Stimulated activated CD8-positive, alpha-beta memory T cell treated with anti-CD3 and anti-CD28 coated beads, Interleukin-12 subunit alpha, Interleukin-12 subunit beta, amount 100 ng/mL, for 4 hours (primary cell): ENCODE measurements at places on chromosomes 1 and 21.

GRCh38 chr1:156489166-156489934 lies 11.2 kb downstream of the MEF2D start:
- DNase-seq = peak; percentile 47

GRCh38 chr1:246544001-246544400 lies 22.1 kb downstream of the TFB2M start:
- DNase-seq = no peak

- no peak for DNase-seq
Measured at GRCh38 chr1:78058670-78059069, 12.9 kb downstream of the GIPC2 start.

GRCh38 chr1:183490932-183491331 lies 18.6 kb downstream of the SMG7 start:
- DNase-seq = no peak

DNA sequence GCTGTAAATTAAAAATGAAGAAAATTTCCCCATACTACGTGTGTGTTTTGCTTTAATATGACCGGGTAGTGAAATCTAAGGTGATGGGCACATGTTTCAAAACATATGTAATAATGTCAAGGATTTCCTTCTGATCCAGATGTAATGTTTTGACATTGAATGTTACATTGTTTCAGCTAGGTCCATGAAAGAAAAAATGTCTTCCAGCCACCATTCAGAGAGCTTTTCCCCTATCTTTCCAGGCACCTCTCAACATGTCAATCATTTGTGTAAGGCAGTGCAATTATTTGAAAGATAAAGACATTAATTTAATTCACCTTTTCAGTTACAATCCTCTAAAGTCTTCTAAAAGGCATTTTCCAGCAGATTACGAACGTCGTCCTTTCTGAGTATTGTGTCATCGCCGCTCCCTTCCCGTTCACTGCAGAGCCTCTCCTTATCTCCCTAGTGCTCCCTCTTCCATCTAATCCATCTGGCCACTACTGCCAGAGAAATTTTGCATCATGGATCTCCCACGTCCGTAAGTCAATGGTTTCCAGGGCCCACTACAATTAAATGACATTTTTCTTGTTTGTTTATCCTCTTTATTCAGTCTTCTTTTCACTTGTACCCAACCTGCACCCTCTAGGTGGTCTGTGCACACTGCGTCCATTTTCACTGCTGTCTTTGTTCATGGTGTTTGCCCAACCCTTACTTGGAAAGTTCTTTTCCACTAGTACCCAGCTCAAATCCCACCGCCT lies 1.3 kb upstream of the VAMP3 start:
- no peak for DNase-seq

GRCh38 chr1:101237229-101237837 lies 514 bp downstream of the S1PR1 start:
- no peak for DNase-seq

- peak; percentile 70 for DNase-seq
Measured at GRCh38 chr21:29299046-29299915, 559 bp downstream of the BACH1 start.

GRCh38 chr1:12464045-12464461 lies 154.0 kb downstream of the DHRS3 start:
- no peak for DNase-seq

- no peak for DNase-seq
Measured at GRCh38 chr1:45465277-45465676, 25.7 kb downstream of the TESK2 start.

GRCh38 chr1:33519240-33519884 lies 46.9 kb downstream of the ZSCAN20 start:
- no peak for DNase-seq

DNA sequence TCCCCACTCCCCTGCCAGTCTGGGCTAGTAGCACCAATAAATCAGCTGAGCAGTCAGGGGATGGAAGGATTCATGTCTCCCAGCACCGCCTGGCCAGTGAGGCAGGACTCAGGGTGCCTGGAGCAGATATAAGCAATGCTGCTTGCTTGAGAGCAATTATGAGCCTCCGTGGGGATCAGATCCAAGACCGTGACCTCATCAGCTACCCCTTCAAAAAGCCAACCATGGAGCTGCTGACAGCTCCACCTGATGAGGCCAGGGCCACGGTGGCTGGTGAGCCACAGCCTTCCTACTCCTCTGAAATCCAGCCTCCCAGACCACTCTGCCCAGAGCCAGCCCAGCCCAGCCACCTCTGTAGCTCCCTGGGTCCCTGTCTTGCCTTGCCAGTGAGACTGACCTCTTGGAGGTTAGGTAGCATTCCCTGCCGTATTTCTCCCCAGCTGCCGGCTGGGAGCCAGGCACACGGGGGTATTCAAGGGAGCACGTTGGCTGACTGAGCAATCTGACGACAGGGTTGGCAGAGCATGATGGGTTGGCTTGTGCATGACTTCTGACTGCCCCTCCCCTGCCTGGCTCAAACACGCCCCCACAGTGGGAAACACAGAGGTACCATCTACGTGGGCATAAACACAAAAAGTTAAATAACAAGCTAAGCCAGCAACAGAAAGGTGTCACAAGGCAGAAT lies 28.4 kb downstream of the SYT2 start:
- no peak for DNase-seq
